Activated T-cell treated with anti-CD3 and anti-CD28 coated beads for 48 hours (primary cell): ENCODE measurements at places on chromosomes 16 and 17.

GRCh38 chr17:58105093-58105492 lies 21.9 kb downstream of the DYNLL2 start:
- DNase-seq, result no peak

GRCh38 chr16:85451641-85452363 lies 161.3 kb upstream of the GSE1 start:
- DNase-seq, result no peak

- no peak for DNase-seq
These were observed 99.2 kb downstream of the GOSR1 start for GRCh38 chr17:30576326-30576861.

DNA sequence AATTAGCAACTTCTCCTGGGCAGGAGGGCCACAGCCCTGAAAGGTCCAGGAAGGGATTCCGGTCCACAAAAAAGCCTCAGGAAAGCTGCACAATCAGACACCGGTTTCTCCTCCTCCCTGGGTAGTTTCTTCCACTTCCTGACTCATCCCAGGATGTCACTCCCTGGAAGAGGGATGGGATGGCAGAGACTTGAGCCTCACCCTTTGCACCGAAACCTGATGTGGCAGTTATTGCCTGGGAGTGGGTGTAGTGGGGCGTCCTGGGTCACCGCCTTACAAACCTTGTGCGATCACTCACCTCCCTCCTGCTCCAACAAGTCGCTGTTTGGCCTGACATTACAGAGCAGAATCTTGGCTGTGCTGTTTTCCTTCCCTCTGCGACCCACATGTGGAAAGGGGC lies 70.8 kb downstream of the LYRM1 start:
- no peak for DNase-seq

GRCh38 chr16:66164581-66165247 lies 201.8 kb upstream of the CDH5 start:
- no peak for DNase-seq

DNA sequence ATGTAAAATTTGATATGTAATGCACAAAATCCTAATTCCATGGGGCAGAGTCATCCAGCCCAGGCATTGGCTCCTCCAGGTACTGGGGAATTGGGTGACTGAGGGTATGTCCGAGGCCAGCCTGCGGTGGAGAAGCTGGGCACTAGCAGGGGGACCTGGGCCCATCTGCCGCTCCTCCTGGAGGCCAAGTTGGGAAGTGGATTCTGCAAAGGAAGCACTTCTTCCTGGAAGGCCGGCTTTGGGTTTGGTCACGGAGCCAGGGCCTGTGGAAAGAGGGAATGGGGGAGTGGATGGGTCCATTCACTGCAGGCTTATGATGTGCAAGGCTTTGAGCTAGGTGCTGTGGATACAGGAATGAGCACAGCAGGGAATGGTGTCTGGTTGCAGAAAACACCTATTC lies 85.8 kb downstream of the GNAO1 start:
- no peak for DNase-seq

DNA sequence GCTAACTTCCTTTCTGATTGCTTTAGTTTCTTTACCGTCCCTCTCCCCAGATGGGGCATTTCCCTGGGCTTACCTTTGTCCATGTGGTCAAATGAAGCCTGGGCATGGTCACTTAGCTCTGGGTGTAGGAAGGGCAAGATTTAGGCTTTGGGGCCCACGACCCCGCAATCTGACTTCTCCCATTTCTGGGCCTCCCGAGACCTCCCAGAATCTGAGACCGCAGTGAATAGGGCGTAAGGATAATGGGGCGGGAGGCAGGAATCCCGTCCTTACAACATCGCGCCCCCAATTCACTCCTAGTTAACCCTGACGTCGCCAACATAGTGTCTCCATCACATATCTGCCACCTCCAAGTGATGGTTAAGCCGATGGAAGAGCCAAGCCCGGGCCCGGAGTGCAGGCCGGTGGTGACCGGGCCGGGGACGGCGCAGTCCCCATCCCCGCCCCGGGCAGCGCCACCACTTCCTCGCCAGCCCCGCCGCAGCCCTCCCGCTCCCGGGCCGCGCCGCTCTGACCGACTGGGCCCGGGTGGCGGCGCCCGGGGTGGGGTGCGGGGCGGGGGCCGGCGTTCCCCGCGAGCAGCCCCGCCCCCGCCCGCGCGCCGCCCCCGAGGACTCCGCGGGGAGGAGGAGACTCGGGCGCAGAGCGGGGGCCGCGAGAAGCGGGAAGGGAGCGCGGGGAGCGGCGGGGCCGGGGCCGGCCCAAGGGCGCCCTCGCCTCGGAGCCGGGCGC lies at the start of gene RHBDL3:
Gene RHBDL3 (plus strand): TSS at position 641 of the 732 bp plus-strand sequence. CDS start 358 bp downstream, outside the sequence.
- no peak for DNase-seq

GRCh38 chr17:80315517-80316182 lies 55.0 kb downstream of the RNF213 start:
- no peak for DNase-seq

- DNase-seq, result peak; percentile 37
These were observed 5.2 kb downstream of the ASGR1 start for GRCh38 chr17:7173687-7174602.

DNA sequence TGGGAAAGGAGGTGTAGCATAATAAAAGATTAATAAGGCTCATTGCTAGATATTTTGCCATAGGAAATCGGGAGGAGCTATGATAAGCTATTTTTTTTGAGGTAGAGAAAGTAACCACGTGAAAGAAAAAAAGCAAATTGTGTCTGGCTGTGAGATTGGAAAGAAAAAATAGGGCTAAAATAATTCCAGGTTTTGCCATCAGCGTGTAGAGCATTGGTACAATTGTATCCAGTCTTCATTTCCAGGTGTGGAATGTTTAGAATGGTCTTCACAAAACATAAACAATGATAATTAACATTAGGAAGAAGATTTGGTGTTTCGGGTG lies 1.1 kb downstream of the TANC2 start:
- DNase-seq, result no peak

DNA sequence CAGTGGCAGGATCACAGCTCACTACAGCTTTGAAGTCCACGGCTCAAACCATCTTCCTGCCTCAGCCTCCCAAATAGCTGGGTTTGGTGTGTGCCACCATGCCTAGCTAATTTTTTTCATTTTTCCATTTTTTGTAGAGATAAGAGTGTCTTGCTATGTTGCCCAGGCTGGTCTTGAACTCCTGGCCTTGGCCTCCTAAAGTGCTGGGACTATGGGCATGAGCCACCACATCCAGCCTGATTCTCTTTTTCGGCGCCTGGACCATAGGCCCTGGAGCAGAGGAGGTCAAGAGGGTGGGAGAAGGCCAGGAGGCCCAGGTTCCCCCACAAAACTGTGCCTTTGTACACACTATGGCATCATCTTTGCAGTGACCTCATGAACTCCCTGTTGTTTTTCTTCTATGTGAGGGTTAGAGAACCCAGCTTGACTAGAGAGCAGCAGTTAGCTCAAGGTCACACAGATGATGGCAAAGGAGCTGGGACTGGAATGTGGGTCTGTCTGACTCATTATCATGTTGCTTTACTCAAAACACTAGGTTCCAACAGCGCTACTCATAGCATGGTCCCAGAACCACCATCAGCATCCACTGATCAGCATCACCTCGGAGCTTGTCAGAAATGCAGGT lies 16.3 kb downstream of the SCN4A start:
- DNase-seq, result no peak

DNA sequence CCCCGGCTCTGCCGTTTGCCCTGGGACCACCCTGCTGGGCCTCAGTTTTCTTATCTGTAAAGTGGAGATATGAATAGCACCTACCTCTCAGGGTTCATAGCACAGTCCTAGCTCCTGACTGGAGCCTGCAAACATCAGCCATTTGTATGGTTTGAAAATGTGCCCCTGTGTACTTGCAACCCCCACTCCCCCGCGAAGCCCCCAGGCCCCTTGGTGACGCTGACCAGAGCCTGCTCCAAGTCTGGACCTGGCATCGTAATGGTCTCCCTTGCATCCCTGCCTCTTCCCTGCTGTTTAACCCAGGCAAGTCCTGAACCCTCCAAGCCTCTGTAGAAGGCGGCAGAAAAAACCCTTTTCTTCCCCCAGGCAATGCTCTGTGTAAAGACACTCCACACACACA lies 128.0 kb downstream of the IRF8 start:
- DNase-seq, result no peak
